ENCODE measurements at places on chromosomes 1 and 21.
A peak's percentile ranks its signal among the peaks of the same experiment; 100 is the strongest.

GRCh38 chr1:64195081-64195395, 8.4 kb upstream of the UBE2U start:
- DNase-seq: no peak

- DNase-seq: peak; percentile 69
Measured at GRCh38 chr1:162357681-162358266, 18.9 kb downstream of the SPATA46 start.

- no peak for DNase-seq
Measured at GRCh38 chr1:95504321-95504720, 270.3 kb downstream of the RWDD3 start.

GRCh38 chr1:42385283-42385682, 4.7 kb downstream of the RIMKLA start:
- peak; percentile 20 for DNase-seq

- no peak for DNase-seq
Measured at GRCh38 chr1:53669621-53670191, 69.3 kb downstream of the GLIS1 start.

GRCh38 chr1:197954718-197955418, 37.7 kb downstream of the LHX9 start:
- peak; percentile 16 for DNase-seq

GRCh38 chr1:153262462-153263157, 3.1 kb downstream of the LORICRIN start:
- DNase-seq: no peak

Measured in cardiac fibroblast (primary cell).